Activated CD4-positive, alpha-beta T cell treated with anti-CD3 and anti-CD28 coated beads, Interleukin-2, amount 50 U/mL, for 1 hour (primary cell): ENCODE measurements at places on chromosomes 12 and 14.

- no peak for DNase-seq
Observed at GRCh38 chr12:94195483-94195882, 47.1 kb downstream of the PLXNC1 start.

GRCh38 chr14:73736842-73737241, 22.7 kb upstream of the PNMA1 start:
- DNase-seq: no peak

DNA sequence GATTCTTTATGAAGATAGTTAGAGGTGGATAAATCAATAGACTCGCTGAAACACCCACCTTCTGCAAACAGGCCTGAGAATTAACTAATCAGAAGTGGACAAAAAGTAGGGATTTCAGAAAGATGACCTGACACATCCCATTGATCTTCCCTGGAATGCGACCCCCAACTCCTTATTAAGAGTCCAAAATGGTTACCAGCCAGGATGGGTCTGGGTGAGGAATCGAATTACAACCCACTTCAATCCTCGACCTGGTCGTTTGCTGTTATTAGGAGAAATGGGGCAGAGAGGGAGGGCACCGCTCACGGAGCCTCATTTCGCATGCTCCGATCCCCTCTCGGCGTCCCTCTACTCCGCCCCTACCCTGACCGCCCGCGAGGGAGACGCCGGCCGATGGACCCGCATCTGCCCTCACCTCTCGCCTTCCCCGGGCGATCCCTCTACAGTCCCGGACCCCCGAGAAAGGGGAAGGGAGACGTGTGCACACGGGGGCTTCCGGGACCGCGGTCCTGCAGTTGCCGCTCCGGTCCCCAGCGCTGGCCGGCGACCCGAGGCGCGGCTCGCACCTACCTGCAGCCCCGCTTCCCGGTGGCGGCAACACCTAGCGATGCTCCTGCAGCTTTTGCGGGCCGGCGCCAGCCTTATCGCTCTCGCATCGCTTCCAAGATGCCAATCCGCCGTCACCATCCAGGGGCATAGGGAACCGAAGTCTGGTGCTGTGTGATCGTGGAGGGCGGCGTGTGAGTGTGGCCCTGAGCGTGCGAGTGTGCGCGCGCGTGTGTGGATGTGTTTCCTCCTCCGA, 69.3 kb upstream of the USP15 start:
- no peak for DNase-seq

DNA sequence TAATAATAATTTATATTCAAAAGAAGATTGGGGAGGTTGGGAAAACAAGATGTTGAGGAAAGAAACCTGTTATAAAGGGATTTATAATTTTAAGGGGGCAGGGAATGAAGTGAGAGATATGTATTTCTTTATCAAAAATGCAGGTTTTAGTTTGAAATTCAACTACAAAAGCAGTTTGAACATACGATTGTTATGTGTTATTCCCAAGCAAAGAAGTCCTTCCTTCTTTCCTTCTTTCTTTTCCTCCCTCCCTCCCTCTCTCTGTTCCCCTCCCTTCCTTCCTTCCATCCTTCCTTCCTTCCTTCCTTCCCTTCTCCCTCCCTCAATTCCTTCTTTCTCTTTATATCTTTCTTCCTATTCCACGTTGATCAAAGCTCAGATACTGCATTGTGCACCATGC, 173.3 kb downstream of the NOVA1 start:
- DNase-seq: no peak

- no peak for DNase-seq
Observed at GRCh38 chr12:5784462-5785130, 160.5 kb downstream of the ANO2 start.

- no peak for DNase-seq
Observed at GRCh38 chr12:49541911-49542505, 3.2 kb downstream of the KCNH3 start.

DNA sequence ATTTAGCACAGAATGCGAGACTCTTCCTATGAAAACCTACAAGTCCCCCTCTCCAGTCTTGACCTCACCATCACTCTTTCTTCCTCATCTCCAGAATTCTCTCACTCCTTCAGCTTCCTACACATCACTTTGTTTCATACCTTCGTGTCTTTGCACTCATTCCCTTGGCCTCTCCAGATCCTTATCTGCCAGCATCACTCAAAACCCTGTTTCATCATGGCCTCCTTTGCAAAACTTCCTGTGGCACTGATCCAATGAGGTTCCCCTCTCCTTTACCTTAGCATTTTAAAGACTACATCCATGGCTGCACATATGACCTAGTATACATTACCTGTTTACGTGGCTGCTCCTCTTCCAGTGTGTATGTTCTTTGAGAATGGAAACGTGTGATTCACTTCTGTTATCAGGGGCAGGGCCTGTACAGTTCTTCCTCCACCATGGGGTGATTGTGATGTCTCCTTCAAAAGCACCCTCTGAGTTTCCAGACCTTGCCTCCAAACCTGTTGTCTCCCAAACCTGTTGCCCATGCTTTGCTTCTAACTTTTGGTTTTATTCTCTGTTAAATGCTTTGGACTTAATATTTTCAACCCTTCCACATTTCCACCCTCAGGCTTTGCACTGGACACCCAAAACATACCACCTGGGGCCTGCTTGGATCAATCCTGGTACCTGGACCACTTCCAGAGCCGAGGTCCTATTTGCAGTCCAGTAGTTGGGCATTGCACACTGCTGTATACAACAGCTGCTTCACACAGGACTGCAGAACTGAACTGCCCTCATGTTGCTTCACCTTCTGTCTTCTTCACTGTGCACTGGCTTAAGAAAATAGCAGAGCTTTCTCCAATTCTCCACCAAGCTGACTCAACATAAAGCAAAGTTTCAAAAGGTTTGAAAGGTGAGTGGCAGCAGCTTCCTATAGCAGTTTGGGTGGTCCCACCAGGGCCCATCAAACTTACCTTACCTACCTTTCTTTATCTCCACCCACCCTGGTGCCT, 131.7 kb downstream of the LLPH start:
- DNase-seq: no peak

DNA sequence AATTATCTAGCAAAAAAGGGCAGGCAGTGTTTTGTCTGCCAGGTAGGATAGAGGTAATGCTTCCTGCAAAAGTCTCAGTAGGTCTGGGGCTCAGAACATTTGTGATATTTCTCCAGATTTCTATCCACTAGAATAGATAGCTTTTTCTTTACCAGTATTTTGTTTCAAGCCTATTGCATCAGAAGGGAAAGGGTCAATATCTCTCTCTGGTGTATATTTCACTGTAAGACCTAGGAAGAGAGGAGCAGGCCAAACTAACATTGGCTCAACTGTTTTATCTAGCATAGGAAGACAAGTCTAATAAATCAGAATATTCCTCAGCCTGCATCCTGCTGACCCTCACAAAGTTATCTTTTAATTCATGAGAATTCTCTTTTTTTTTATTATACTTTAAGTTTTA, 106.7 kb upstream of the DAAM1 start:
- DNase-seq: no peak

GRCh38 chr14:65360144-65360784, 52.3 kb upstream of the FUT8 start:
- no peak for DNase-seq

DNA sequence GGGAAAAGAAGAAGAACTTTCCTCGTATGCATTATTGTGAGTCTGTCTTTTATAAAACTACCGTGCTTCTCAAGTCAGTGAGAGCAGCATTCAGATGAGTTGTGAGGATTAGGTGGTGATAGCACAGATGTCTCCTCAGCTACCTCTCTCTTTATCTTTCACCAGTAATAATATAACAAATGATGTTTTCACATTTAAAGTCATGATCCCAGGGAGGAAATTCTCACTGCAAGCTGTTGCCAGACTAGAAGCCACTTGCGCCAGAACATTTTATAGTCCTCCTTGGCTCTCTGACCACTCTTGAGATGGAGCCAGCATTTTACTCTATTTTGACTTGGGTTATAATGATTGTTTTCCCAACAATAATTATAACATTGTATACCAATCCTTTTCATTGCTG, 443.1 kb downstream of the AEBP2 start:
- no peak for DNase-seq

- DNase-seq: no peak
Observed at GRCh38 chr14:99408971-99409289, 71.7 kb downstream of the SETD3 start.

- peak; percentile 53 for DNase-seq
Observed at GRCh38 chr14:105487986-105488777, 1.5 kb downstream of the CRIP1 start.

DNA sequence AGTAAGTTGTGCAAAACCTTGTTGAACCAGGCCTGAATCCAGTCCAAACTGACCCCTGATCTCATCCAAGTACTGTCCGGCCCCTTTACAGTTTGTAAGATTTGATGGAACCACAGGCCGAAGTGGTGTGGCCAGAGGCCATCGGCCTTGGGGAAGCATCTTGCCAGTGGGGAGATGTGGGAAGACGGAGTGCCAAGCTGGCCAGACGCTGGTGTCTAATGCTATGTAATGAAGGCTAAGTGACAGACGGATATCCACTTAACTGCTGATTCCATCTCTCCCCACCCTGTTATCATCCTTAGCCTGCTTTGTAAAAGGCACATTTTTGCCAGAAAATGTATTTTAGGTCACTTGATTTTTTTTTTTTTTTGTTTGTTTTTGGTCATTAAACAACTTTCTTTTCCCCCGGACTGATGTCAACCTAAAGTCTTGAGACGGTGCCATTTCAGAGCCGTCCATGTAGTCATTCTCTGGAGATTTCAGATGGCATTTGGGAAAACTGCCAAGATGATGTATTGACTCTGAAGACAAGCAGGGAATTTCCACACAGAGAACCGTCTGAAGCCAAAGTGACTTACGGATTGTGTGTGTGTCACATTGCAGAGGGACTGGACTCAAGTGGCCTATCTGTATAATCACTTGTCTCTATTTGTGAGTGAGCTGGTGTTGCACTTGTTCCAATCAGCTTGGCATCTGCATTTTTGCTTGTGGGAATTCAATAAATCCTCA, 86.5 kb upstream of the MANSC4 start:
- no peak for DNase-seq

DNA sequence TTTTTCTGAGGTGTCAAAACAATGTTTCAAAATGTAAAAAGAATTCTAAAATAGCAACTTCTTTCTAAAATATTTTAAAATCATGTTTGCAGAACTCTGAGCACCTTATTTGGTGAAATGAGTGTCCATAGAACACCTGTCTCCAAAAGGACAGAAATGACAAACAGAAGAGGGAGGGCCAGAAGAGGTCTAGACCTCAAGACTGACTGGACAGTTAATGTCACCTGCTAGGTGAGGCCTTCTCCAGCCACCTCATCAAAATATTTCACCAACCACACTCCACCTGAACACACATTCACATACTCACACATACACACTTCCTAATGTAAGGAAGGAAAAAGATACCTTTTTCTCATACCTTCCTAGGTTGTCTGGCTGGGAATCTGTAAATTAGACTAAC, 147.8 kb upstream of the PLEKHA5 start:
- DNase-seq: no peak
